HepG2 (cell line): ENCODE measurements at places on chromosomes 6 and 20.

DNA sequence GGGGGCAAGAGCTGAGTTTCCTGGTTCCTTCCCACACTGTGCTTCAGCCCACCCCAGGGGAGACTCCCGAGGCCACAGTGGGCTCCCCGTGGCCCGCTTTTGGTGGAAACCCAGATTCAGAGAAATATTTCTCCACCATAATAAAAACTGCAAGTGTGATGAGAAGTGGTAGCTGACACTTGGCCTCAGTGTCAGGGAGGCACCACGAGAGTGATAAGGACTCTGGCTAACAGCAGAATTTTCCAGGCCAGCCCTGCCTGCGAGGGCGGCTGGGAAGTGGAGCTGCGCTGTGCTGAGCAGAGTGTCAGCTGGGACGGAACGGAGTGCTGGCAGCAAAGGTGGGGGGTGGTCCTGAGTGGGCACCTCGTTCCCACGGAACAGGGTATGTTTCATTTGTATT, 22.5 kb downstream of the SPATA2 start:
- no peak for DNase-seq

DNA sequence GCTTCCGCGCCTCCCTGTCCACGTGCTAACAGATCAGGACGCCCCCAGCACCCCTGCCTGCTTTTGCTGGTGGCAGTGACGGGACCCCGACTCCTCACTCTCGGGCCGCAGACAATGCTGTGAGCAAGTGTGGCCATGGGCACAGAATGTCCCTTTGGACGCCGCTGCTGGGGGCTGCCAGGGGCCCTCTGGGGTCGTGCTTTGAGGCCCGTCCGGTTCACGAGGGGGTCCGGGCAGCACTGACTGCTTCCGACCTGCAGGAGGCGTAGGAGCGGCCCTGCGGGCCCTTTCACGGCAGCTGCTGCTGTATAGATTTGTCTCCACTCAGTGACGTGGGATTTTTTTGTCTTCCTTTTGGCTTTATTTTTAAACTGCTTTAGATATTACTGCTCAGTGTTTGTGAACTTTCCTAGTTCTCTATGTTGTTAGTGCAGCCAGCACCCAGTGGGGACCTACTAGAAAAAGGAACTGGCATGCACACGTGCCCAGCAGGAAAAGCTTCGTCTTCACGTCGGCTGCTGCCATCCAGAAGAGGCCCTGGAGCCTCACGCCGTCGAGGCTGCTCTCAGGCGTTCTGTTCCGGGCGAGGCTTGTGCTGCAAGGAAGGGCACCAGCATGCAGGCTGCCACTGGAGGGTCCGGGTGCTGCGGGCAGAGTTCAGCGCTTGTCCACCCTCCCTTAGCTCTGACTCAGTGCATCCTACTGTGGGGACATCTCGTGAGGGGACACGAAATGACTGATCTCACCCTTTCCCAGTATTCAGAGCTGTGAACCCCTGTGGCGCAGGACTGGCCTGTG, 21.7 kb downstream of the UCKL1 start:
- DNase-seq, result no peak

DNA sequence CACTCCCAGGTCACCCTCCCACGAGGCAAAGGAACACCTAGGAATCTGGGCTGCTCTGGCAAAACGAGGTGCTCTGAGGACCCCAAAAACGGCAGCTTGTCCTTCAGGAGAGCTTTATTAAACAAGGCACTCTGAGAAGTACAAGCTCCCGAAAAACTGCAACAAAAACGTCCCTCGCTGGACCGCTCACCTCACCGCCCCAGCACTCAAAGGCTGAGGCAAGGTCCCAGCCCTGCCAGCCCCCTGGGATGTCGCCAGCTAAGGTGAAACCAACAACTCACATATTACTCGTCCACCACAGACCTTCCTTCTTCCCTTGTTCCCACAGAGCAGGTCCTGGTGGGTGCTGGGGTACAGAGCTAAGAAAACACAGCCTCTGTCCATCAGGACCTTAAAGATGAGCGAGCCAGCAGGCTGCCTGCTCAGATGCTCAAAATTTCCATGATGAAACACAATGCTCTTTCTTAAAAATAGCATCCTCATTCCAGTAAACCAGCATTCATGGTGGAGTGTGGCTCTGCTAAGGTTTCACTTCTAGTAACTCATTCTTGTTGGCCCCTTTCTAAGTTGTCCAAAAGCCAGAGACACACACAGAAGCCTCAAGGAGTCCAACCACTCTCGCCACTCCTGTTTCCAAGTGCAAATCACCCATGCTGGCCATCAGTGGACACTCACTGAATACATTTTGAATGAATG, 35.9 kb downstream of the ATP9A start:
- no peak for DNase-seq

GRCh38 chr20:53809217-53809616, 215.6 kb upstream of the ZNF217 start:
- no peak for DNase-seq

- DNase-seq, result no peak
Observed at GRCh38 chr6:36349240-36349639, 12.6 kb upstream of the BNIP5 start.
